ENCODE measurements at places on chromosomes 7 and 10. TPM values are rescaled to one million over a fixed set of nuclear protein-coding genes. Genes with fewer than 3 reads are reported as not detected.

- no peak overlapping the region for H3K27ac ChIP-seq
- DNase-seq, result no peak
- H3K36me3 ChIP-seq, result no peaks in the 10 kb centered on the region
- no peak overlapping the region for H3K4me3 ChIP-seq
- H3K27me3 ChIP-seq, result no peaks in the 10 kb centered on the region
- H3K4me1 ChIP-seq, result no peaks in the 10 kb centered on the region
Observed at GRCh38 chr7:95840953-95841950, 68.9 kb downstream of the DYNC1I1 start.

- no peaks in the 10 kb centered on the region for H3K4me1 ChIP-seq
- no peak overlapping the region for H3K27ac ChIP-seq
- no peaks in the 10 kb centered on the region for H3K36me3 ChIP-seq
- peaks cover 32% of the 10 kb centered on the region for H3K27me3 ChIP-seq
Observed at GRCh38 chr7:41824284-41824683, 121.4 kb upstream of the INHBA start.

- H3K4me1 ChIP-seq, result no peaks in the 10 kb centered on the region
- H3K36me3 ChIP-seq, result no peaks in the 10 kb centered on the region
- no peak overlapping the region for H3K27ac ChIP-seq
- no peak overlapping the region for H3K4me3 ChIP-seq
Observed at GRCh38 chr7:137110091-137110509, 233.4 kb downstream of the PTN start.

DNA sequence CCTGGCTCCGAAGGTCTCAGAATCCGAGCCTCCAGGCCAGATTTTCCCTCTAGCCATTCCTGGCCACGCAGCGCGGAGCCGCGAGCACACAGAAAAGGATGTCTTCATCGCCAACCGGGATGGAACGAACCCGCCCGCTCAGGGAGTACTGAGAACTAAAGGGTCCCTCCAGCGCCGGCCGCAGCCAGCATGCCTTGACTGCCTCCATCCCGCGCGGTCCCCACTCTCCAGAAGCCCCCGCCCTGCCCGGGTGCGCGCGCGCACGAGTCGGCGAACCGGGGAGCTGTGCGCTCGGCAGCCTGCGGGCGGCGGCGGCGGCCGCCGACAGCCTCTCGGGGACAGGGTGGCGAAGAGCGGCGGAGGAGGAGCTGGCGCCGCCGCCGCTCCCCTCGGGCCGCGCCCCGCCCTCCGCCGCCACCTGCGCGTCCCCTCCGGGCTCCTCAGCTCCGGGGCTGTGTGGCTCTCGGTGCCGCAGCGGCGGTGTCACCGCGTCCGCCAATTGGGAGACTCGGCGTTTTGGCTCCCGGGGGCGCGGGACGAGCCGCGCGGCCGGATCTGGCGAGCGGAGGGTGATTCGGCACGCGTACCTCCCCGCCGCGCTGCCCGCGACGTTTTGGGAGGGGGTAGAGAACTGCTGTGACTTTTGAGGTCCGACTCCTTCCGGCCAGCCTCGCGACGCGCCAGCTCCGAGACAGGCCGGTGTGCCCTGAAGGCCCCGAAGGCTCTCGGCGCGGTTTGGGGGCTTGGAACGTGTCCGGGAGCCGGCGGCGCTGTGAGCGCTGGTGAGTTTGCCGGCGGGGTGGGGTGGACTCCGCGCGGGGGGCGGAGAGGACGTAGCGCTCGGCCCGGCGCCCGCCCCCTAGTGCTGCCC, 453 bp upstream of the GALNT17 start:
- H3K4me1 ChIP-seq, result no peaks in the 10 kb centered on the region
- peak; percentile 1 for DNase-seq
- H3K27me3 ChIP-seq, result peaks cover 33% of the 10 kb centered on the region

GRCh38 chr10:49500412-49500811, 38.5 kb downstream of the ERCC6 start:
- H3K4me3 ChIP-seq, result no peak overlapping the region
- H3K36me3 ChIP-seq, result peaks cover 2% of the 10 kb centered on the region
- H3K27ac ChIP-seq, result no peak overlapping the region
- no peaks in the 10 kb centered on the region for H3K4me1 ChIP-seq
- DNase-seq, result no peak

DNA sequence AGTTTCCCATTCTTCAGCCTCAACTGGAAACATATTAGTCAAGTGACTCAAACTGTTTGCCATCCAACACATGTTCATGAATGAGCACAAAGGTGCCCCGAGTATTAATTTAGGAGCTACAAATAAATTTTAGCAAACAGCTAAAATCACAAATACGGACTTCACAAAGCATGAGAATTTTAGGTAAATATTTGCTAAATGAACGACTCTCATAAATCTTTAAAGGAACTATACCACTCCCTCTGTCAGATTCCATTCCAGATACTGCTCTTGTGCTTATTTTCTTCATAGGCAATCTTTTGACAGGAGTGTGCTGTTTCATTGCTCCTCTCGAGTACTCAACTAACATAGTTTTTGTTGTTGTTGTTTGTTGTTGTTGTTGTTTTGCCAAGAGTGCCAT, 330.9 kb downstream of the PARD3 start:
- no peaks in the 10 kb centered on the region for H3K27me3 ChIP-seq
- no peaks in the 10 kb centered on the region for H3K36me3 ChIP-seq
- H3K4me1 ChIP-seq, result no peaks in the 10 kb centered on the region
- no peak for DNase-seq
- H3K4me3 ChIP-seq, result no peak overlapping the region

GRCh38 chr7:74575083-74575784, 82.3 kb upstream of the GTF2I start:
- no peak for DNase-seq
- H3K4me1 ChIP-seq, result no peaks in the 10 kb centered on the region
- no peaks in the 10 kb centered on the region for H3K27me3 ChIP-seq

DNA sequence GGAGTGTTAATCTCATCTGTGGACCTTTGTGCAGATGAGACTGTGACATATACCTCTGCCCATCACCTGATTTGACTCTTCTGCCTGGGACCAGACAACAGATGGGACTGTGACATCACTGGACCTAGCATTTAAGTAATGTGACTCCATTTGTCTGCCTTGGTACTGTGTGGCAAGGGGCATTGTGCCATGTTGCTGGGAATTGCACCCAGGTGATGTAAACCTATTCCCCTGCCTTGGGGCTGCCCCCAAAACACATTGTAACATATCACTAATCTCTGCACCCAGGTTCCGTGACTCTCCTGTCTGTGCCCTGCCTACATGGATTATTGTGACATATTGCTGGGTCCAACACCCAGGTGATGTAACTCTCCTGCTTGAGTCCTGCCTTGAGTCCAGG, 40.4 kb upstream of the ZNF680 start:
- H3K27me3 ChIP-seq, result no peaks in the 10 kb centered on the region
- H3K27ac ChIP-seq, result no peak overlapping the region
- DNase-seq, result no peak
- H3K36me3 ChIP-seq, result no peaks in the 10 kb centered on the region

DNA sequence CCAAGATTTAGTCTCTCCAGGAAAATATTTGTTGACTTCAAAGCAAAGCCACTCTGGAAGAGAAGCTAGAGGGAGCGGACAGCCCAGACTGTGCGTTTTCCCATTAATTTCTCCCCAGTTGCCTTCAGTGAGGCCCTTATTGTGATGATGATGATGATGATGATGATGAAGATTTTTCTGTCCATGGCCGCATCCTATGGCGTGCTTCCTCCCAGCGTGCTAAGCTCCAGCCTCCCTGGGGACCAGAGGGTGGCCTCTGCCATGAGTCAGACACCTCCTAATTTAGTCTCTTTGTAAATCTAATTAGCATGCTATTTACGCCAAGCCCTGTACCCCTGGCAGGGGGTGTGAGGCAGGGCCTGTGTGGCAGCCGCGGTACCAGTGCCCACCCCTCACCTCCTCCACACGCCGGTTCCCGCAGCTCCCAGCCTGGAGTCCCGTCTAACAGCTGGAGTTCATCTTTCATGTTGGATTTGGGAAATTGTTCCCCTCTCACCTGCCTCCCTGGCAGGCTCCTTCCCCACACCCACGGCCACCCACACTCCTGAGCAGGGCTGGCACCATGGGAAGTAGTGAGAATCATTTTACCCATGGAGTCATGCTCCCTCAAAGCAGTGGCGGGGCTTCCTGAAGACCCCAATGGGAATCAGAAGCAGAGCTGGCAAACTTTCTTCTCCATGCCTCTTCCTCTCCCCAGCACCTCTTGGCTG, 92.2 kb downstream of the C10orf105 start:
- no peak overlapping the region for H3K27ac ChIP-seq
- H3K27me3 ChIP-seq, result no peaks in the 10 kb centered on the region
- no peaks in the 10 kb centered on the region for H3K36me3 ChIP-seq
- H3K4me1 ChIP-seq, result peaks cover 7% of the 10 kb centered on the region

GRCh38 chr7:34155220-34155908, 250.0 kb downstream of the BMPER start:
- no peak overlapping the region for H3K27ac ChIP-seq
- no peaks in the 10 kb centered on the region for H3K4me1 ChIP-seq

GRCh38 chr7:12610899-12611298, 40.4 kb downstream of the SCIN start:
- no peaks in the 10 kb centered on the region for H3K4me1 ChIP-seq
- H3K4me3 ChIP-seq, result no peak overlapping the region
- no peak overlapping the region for H3K27ac ChIP-seq
- DNase-seq, result no peak
- H3K36me3 ChIP-seq, result no peaks in the 10 kb centered on the region
- H3K27me3 ChIP-seq, result peaks cover 10% of the 10 kb centered on the region

DNA sequence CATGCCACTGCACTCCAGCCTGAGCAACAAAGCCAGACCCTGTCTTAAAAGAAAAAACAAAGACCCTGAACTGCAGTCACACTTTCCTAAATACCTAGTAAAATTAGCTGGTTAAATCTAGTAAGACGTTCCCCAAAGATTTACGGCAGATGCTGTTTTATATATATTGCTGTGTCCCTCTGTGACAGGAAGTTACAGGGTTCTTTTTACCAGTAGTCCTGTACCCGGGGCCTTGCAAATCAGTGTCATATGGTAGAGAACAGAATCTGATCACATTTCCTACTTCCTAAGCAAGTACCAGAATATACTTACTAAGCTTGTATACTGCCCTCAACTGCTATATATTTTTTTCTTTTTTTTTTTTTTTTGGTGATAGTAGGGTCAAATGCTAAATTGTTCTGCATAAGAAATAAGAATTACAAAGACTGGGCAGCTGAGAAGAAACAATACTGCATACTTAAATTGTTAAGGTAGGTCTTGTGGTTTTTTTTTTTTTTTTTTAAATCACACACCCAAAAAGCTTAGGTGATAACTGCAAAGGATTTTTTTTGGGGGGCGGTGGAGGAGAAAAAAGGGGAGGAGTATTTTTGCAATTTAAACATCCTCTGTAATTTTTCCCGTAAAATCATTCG, 27.3 kb upstream of the KMT2E start:
- H3K36me3 ChIP-seq, result no peaks in the 10 kb centered on the region
- peak overlapping the region; percentile 75 for H3K27ac ChIP-seq
- H3K4me3 ChIP-seq, result no peak overlapping the region
- H3K4me1 ChIP-seq, result peaks cover 59% of the 10 kb centered on the region

DNA sequence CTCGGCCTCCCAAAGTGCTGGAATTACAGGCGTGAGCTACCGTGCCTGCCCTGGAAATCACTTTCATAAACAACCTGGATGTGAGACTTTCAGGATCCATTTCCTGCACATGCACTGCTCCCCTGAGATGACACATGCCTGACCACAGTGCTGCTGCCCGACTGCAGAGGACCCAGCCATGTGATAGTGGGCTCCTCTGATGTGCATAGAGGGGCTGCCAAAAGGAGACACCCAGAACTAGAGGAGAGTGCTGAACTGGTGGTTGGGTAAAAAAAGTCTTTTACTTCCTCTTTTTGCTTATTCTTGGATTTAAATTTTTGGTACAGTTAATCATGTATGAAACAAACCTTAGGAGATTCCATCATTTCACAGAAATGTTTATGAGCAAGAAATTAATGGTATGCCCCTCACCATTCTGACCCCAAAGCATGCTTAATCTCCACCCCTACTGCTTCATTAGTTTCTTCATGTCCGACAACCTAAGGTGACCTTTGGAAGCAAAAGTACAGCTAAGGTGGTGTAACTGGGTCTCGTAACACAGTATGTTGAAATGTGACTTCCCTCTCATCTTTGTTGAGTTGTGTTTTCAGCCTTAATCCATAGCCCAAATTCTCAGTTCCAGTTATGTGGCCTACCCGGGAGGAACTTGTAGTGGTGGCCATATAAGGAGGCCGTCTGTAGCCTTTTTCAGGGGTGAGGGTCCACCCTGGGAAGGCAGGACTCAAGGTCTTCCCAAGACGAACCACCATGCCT, 111.1 kb downstream of the RNF216 start:
- H3K36me3 ChIP-seq, result peaks cover 2% of the 10 kb centered on the region
- DNase-seq, result no peak
- peaks cover 36% of the 10 kb centered on the region for H3K4me1 ChIP-seq

GRCh38 chr7:50814166-50814565, 31.5 kb upstream of the GRB10 start:
- no peak overlapping the region for H3K4me3 ChIP-seq
- H3K27ac ChIP-seq, result no peak overlapping the region
- peaks cover 5% of the 10 kb centered on the region for H3K4me1 ChIP-seq
- no peak for DNase-seq
- peaks cover 13% of the 10 kb centered on the region for H3K27me3 ChIP-seq

DNA sequence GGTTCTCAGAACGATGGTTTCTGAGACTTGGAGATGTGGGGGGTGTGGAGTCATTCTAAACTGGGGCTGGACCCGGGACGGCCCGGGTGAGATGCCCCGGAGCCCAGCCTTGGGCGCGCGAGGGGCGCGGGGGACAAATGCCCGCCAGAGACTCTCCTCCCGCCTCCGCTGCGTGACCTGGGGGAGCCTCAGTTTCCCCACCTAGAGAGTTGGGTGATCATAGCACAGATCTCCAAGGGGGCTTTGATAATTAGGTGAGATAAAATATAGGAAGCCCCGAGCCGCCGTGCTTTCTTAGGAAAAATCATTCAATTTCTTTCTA, 658 bp upstream of the FZD8 start:
- peaks cover 12% of the 10 kb centered on the region for H3K4me1 ChIP-seq
- H3K36me3 ChIP-seq, result no peaks in the 10 kb centered on the region
- H3K27ac ChIP-seq, result no peak overlapping the region
- peaks cover 27% of the 10 kb centered on the region for H3K27me3 ChIP-seq

SSC4D gene
- 1.0 TPM for total RNA-seq

EVX1 gene
- total RNA-seq, result 0.07 TPM

TPK1 gene
- total RNA-seq, result 31.3 TPM

CACNA2D1 gene
- not detected for total RNA-seq

MACC1 gene
- 0.22 TPM for total RNA-seq

MBL2 gene
- total RNA-seq, result not detected

Data from activated T-cell treated with anti-CD3 and anti-CD28 coated beads, Interleukin-2, amount 50 U/mL, for 72 hours (primary cell).